Endothelial cell (in vitro differentiated cells): ENCODE measurements at places on chromosomes 12 and 14. TPM values are rescaled to one million over a fixed set of nuclear protein-coding genes. Genes with fewer than 3 reads are reported as not detected.

Gene DBX2
- total RNA-seq: not detected

Gene TMEM229B
- total RNA-seq: 0.08 TPM

Gene MMP17
- total RNA-seq: 6.3 TPM

Gene TAS2R7
- total RNA-seq: not detected

Gene MLF2
- total RNA-seq: 118 TPM

Gene GPR162
- total RNA-seq: 52.7 TPM

Gene PCNX4
- total RNA-seq: 68.7 TPM

DNA sequence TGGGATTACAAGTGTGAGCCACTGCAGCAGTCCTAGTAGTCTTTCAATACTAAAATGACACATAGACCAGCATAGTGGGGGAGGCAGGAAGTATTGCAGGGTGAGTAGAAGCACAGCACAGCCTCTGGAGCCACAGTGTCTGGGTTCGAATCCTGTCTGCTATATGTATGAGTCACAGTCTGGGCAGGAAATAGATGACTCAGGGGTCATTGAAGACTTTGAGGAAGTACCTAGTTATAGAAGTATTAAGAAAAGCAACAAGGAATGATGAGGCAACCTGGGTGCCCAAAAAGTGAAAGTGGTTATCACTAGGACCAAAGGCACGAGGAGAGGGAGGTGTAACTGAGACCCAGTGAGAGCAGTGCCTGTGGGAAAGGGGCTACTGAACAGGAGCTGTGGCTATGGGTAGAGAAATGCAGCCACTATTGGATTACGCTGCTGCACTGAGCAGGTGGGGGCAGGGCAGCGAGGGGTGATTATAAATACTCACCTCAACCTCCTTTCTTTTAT lies 124.0 kb downstream of the PDE3A start:
- H3K27me3 ChIP-seq: no peaks in the 10 kb centered on the region
- peaks cover 5% of the 10 kb centered on the region for H3K4me1 ChIP-seq
- H3K36me3 ChIP-seq: no peaks in the 10 kb centered on the region
- peak overlapping the region; percentile 27 for H3K27ac ChIP-seq
- no peak overlapping the region for H3K4me3 ChIP-seq
- DNase-seq: no peak

- peaks cover 8% of the 10 kb centered on the region for H3K36me3 ChIP-seq
- no peaks in the 10 kb centered on the region for H3K4me1 ChIP-seq
- no peak overlapping the region for H3K4me3 ChIP-seq
- no peak overlapping the region for H3K27ac ChIP-seq
- DNase-seq: no peak
Measured at GRCh38 chr12:130576371-130576816, 139.7 kb downstream of the RIMBP2 start.

GRCh38 chr12:58161773-58162172 lies 220.4 kb downstream of the ATP23 start:
- no peaks in the 10 kb centered on the region for H3K27me3 ChIP-seq
- no peak for DNase-seq
- no peak overlapping the region for H3K4me3 ChIP-seq
- no peak overlapping the region for H3K27ac ChIP-seq
- peaks cover 3% of the 10 kb centered on the region for H3K4me1 ChIP-seq

DNA sequence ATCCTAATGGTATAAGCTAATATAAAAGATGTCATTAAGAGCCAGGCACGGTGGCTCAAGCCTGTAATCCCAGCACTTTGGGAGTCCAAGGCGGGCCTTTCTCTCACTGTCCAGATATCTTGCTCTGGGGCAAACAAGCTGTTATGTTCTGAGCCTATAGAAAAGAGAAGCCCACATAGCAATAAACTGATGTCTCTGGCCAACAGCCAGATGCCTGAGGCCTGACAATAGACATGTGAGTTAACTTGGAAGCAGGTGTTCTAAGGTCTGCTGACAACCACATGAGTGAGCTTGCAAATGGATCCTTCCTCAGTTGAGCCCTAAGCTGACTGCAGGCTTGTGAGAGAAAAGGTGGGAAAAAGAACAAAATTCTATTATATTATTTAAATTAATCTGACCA lies 25.0 kb downstream of the YAF2 start:
- H3K4me3 ChIP-seq: no peak overlapping the region
- no peaks in the 10 kb centered on the region for H3K36me3 ChIP-seq
- H3K4me1 ChIP-seq: no peaks in the 10 kb centered on the region
- no peak for DNase-seq
- no peaks in the 10 kb centered on the region for H3K27me3 ChIP-seq

DNA sequence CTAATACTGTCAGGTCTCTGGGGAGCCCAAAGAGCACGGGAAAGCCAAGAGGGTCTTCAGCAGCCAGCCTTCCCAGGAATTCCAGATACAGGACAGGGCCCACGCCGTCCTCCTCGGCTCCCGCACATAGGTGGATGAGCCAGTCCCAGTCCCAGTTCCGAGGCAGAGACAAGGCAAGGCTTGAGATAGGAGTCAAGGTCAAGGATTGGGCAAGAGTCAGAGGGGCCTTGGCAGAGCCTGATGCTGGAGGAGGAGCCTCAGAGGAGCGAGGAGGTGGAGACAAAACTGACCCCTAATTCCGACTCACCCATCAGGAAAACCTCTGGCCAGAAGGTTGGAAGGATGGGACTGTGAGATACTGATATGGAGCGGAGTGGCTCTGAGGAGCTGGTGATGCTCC lies 21.0 kb downstream of the KRT80 start:
- H3K27ac ChIP-seq: no peak overlapping the region
- peaks cover 6% of the 10 kb centered on the region for H3K27me3 ChIP-seq
- peaks cover 30% of the 10 kb centered on the region for H3K4me1 ChIP-seq

DNA sequence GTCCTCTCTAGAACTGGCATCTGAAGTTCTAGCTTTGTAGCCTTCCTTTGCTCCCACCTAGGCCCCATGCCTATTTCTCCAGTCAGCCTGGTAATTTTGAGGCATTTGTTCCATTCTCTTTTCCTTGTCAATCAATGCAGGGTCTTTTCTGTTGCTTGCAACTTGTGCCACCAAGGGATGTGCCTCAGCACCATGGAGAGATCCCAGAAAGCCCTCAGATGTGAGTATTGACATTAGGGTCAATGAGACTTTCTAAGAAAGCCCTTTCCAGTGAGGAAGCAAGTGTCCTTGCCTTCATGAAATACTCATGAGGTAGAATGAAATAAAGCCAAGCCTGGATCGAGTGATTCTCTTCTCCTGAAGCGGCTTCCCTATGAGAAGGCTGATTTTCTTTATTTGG lies 213.9 kb downstream of the SLC15A4 start:
- DNase-seq: no peak

- peaks cover 2% of the 10 kb centered on the region for H3K27me3 ChIP-seq
- DNase-seq: peak; percentile 5
- no peak overlapping the region for H3K27ac ChIP-seq
- no peaks in the 10 kb centered on the region for H3K36me3 ChIP-seq
Measured at GRCh38 chr14:88791629-88792472, 902 bp downstream of the EML5 start.

DNA sequence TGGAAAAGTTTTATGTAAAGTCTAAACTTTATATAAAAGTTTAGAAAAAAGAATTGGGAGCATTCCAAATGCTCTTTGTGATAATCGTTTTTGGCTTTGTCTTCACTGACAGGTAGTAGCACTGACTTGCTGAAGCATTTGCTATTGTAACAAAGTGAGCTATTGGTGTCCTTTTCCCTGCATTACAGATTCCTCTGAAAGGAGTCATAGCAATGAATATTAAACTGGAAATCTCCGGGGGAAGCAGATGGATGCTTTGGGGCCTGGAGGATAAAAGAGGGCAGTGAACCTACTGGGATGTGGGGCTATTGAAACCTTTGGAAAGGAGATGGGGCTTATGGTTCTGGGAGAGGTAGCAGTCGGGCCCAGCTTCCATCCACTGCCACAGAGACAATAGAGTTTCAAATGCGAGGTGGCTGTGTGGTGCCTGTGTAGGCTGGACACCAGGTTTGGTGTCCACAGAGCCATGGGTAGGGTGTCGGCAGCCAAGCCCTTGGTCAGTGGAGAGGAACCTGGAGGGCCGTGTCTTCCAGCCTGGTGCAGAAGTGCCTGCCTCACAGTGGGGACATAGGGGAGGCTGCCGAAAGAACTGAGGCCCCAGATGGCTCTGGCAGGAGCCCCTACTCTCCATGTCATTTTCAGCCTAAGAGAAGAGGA lies 10.1 kb downstream of the GSG1 start:
- H3K27me3 ChIP-seq: peaks cover 4% of the 10 kb centered on the region
- DNase-seq: no peak
- no peak overlapping the region for H3K4me3 ChIP-seq
- H3K36me3 ChIP-seq: peaks cover 2% of the 10 kb centered on the region

DNA sequence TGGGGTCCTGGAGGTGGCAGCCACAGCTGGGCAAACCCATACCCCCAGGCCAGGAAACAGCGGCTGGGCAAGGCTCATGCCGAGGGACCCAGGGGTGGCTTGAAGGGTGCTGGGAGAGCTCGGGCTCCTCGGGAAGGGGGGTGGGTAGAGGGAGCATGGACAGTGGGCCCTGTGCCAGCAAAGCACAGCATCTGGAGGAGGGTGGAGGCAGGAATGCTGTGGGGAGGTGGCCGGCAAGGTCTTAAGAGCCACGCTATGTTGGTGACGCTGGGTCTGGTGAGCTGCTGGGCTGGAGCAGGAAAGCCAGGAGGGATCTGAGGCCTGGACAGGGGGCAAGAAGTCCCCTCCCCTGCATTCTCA lies 48.2 kb upstream of the DLK1 start:
- H3K4me3 ChIP-seq: no peak overlapping the region
- H3K4me1 ChIP-seq: peaks cover 19% of the 10 kb centered on the region
- H3K27me3 ChIP-seq: peaks cover 10% of the 10 kb centered on the region
- no peak for DNase-seq
- H3K27ac ChIP-seq: no peak overlapping the region

DNA sequence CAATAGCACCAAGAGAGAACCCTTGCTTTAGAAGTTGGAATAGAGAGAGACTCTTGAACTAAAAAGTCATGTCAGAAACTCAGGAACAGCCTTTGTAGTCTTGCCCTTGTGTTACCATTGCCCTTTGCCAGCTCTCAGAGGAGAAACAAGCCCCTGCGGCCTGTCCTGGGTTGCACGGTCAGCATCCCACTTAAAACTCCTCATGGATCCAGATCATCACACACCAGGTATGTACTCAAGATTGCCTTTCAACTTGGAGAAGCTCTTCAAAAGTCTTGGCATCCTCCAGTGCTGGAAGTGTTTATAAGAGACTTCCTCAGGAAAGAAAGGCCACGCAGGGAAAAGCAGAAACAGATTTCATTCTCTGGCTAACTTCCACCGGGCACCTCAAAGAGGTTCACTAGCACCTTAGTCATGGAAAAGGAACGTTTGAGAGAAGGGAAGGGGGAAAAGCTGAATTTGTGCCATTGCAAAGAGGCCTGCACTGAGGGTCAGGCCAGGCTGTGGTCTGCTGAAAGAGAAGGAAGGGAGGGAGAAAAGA lies 594.2 kb downstream of the MED13L start:
- H3K4me3 ChIP-seq: no peak overlapping the region
- H3K36me3 ChIP-seq: no peaks in the 10 kb centered on the region
- H3K27me3 ChIP-seq: peaks cover 2% of the 10 kb centered on the region
- H3K27ac ChIP-seq: no peak overlapping the region
- DNase-seq: no peak

DNA sequence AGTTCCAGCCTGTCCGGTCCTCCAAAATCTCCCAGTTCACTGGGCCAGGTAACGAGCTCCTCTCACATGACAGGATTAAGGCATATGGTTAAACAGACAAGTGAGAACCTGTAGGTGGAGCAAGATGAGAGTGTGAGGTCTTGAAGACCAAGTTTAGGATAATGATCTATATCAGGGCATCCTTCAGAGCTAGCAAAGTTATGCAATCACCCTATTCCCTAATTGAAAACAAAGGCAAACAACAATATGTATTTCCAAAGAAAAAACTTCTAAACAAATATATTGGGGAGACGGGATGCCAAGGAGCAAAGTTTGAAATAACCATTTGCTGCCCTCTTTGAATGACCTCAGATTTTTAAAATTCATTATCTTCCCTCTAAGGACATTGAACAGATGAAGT lies 571.2 kb downstream of the BCL11B start:
- H3K4me3 ChIP-seq: no peak overlapping the region
- DNase-seq: no peak
- no peak overlapping the region for H3K27ac ChIP-seq
- H3K4me1 ChIP-seq: peaks cover 7% of the 10 kb centered on the region
- no peaks in the 10 kb centered on the region for H3K36me3 ChIP-seq

GRCh38 chr12:119826661-119827445 lies 50.3 kb downstream of the CIT start:
- H3K27me3 ChIP-seq: no peaks in the 10 kb centered on the region
- no peaks in the 10 kb centered on the region for H3K4me1 ChIP-seq
- no peak for DNase-seq
- no peak overlapping the region for H3K27ac ChIP-seq
- H3K4me3 ChIP-seq: no peak overlapping the region

DNA sequence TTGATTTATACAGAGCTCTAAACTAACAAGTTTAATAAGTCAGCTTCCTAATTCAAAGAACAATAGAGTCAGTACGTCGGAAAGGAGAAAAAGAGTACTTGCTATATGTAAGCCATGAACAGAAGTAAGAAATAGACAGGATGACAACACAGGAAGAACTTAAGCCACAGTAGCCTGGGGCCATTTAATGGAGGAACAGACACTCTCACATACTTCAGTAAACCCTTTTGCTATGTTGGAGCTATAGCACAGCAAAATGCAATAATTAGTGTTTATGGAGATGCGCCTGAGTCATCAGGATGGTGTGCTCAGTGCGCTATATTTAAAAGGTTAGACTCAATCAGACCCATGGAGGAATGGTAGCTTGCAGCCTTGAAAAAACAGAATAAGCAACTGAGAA lies 61.0 kb downstream of the SRGAP1 start:
- H3K36me3 ChIP-seq: peaks cover 11% of the 10 kb centered on the region
- DNase-seq: no peak
- H3K27me3 ChIP-seq: peaks cover 1% of the 10 kb centered on the region
- H3K4me1 ChIP-seq: peaks cover 30% of the 10 kb centered on the region
- H3K27ac ChIP-seq: no peak overlapping the region
- no peak overlapping the region for H3K4me3 ChIP-seq

- no peaks in the 10 kb centered on the region for H3K4me1 ChIP-seq
- H3K27me3 ChIP-seq: peaks cover 3% of the 10 kb centered on the region
- H3K27ac ChIP-seq: no peak overlapping the region
- H3K4me3 ChIP-seq: no peak overlapping the region
- H3K36me3 ChIP-seq: peaks cover 17% of the 10 kb centered on the region
- DNase-seq: no peak
Measured at GRCh38 chr12:56884421-56884820, 49.8 kb downstream of the SDR9C7 start.

GRCh38 chr14:72924337-72924736 lies 1.9 kb upstream of the DCAF4 start:
- peaks cover 4% of the 10 kb centered on the region for H3K27me3 ChIP-seq
- no peak for DNase-seq
- H3K27ac ChIP-seq: no peak overlapping the region
- no peaks in the 10 kb centered on the region for H3K36me3 ChIP-seq
- no peak overlapping the region for H3K4me3 ChIP-seq
